ENCODE measurements at places on chromosomes 13 and 19.

DNA sequence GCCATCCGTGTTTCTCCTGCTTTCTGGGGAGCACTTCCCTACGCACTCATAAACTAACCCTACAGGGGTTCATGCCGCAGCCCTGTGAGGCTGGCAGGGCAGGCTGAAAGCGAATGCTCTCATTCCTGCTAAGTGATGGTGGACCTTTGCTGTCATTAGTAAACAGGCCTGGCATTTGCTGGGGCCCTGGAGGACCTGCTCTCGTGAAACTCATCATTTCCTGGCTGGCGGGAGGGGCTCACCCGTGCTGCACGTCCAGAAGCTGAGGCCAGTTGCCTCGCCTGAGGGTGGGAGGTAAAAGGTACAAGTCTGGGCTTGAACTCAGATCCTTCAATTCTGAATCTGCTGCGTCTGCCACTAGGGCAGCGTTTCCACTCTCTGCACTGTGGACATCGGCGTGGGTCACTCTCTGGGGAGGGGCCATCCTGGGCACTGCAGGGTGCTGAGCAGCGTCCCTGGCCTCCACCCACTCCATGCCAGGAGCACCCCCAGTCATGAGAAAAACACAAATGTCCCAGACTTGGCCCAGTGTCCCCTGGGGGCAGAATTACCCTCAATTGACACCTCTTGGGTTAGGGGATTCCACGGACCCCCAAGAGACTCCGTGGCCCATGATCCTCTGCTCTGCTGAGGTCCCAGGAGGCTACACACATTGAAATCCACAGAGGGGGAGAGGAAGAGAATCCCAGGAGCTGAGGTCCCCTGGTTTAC lies 7.0 kb downstream of the MOB3A start:
- no peak for DNase-seq

- DNase-seq: no peak
Measured at GRCh38 chr13:30103161-30103840, 204.1 kb downstream of the KATNAL1 start.

DNA sequence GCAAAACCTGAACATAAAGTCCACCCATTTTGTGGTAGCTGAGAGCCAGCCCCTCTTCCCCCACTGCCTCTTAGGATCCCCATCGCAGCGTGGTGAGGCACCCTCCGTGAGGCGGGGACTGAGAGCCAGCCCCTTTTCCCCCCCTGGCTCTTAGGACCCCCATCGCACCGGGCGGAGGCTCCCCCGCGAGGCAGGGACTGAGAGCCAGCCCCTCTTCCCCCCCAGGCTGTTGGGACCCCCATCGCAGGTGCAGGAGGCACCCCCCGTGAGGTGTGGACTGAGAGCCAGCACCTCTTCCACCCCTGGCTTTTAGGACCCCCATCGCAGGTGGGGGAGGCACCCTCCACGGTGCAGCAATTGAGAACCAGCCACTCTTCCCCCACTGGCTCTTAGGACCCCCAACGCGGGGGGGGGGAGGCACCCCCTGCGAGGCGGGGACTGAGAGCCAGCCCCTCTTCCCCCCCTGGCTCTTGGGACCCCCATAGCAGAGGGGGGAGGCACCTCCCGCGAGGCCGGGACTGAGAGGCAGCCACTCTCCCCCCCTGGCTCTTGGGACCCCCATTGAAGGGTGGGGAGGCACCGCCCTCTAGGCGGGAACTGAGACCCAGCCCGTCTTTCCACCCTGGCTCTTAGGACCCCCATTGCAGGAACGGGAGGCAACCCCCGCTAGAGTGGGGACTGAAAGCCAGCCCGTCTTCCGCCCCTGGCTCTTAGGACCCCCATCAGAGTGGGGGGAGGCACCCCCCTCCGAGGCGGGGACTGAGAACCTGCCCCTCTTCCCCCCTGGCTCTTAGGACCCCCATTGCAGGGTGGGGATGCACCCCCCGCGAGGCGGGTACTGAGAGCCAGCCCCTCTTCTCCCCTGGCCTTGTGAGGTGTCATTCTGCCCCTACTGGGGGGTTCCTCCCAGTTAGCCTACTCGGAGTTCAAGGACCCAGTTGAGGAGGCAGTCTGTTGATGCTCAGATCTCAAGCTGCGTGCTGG lies 366.4 kb upstream of the SPRY2 start:
- no peak for DNase-seq

DNA sequence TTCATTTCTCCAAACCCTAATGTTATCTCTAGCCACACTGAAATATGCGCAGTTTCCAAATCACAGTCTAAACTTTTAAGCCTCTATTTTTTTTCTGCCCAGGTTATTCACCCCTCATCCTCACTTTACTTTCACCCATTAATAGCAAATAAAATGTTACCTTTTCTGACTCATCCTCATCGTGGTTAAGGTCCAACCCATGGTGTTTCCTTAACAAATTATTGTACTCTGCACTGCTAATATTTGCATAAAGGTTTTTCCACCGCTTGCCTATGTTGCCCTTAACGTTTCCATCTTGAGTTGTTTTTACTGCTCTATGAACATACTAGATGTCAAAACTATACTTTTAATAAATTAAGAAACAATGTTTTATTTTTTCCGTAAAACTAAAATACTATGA lies 780.9 kb upstream of the KLHL1 start:
- no peak for DNase-seq

- DNase-seq: no peak
Measured at GRCh38 chr13:50672025-50672424, 171.5 kb downstream of the DLEU7 start.
